NCI-H1092 (cell line): ENCODE measurements at places on chromosomes 7 and 10.

GRCh38 chr7:43076189-43076605 lies 36.2 kb upstream of the HECW1 start:
- DNase-seq, result no peak

- no peak for DNase-seq
Measured at GRCh38 chr10:34444223-34445183, 370.6 kb downstream of the PARD3 start.

DNA sequence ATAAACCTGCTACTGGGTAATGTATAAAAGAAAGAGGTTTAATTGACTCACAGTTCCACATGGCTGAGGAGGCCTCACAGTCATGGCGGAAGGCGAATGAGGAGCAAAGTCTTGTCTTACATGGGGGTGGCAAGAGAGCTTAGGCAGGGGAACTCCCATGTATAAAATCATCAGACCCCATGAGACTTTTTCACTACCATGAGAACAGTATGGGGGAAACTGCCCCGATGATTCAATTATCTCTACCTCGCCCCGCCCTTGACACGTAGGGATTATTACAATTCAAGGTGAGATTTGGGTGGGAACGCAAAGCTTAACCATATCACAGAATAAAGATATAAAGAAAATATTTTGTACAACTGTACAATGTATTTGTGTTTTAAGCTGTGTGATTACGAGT lies 39.4 kb upstream of the PLCE1 start:
- no peak for DNase-seq

DNA sequence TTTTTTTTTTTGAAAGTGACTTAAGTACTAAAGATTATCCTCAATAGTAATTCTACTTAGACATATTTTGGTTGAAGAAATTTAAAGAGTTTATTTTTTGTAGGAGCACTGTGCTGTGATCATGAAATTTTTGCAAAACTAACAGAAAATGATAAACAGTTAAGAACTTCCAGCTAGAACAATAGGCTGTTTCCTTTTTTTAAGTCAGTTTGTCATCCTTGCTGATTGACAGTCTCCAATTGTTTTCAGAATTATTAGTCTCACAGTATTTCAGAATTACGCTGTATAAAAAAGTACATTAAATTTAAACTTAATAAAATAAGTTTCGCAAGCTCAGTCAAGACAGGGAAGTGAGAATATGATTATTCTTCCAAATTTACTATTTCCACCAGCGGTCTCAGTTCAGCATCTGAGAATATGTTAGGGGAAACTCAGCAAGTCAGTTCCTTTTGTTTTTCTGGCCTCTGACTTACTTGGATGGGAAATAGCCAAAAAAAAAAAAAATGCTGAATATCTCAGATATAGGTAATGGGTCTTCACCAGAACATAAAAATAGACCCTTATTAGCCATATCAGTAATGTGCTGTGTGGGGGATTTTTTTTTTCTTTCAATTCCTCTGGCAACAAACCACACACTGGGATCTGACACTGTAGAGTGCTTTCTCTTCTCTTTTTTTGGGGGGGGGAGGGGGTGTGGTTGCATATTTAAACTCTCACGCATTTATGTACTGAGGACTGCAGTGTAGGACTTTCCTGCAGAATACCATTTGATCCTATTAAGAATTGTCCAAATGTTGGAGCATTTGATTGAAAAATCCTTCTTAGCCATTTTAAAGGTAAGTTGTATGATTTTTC lies at the start of gene CD36:
CD36 (plus strand) TSS at position 732 of the 855 bp plus-strand sequence. CDS start 8,099 bp downstream, outside the sequence.
- DNase-seq, result no peak

DNA sequence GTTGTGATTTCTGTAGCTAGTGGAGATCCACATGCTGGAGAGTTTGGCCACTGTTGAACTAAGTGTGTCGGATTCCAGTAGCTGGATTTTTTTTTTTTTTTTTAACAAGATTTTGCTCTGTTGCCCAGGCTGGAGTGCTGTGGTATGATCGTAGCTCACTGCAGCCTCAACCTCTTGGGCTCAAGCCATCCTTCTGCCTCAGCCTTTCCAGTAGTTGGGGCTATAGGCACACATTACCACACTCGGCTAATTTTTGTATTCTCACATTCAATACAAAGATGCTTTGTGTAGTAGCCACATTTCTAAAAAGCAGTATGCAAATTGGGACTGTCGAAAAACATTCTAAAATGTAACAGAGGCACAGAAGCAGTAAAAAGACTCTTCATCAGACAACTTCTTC lies 63.5 kb downstream of the RABGEF1 start:
- DNase-seq, result no peak

GRCh38 chr7:37488163-37488764 lies 39.6 kb upstream of the ELMO1 start:
- DNase-seq, result no peak

DNA sequence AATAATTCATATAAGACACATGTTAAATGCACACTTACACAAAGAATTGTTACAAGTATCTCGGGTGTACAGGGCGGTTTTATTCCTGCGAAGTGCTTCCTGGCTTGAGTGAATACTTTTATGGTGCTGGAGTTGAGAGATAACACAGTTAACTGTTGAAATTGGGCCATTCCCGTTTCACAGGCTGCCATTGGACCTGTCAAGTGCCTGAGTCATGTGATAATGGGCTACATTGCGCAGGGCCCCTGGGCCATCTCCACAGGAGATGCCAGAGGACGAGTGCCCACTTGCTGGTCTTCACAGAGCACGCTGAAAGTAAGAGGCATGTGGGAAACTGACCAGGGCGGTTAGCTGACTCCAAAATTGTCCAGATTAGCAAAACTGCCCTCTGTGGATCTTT lies 4.8 kb downstream of the FBH1 start:
- DNase-seq, result no peak

DNA sequence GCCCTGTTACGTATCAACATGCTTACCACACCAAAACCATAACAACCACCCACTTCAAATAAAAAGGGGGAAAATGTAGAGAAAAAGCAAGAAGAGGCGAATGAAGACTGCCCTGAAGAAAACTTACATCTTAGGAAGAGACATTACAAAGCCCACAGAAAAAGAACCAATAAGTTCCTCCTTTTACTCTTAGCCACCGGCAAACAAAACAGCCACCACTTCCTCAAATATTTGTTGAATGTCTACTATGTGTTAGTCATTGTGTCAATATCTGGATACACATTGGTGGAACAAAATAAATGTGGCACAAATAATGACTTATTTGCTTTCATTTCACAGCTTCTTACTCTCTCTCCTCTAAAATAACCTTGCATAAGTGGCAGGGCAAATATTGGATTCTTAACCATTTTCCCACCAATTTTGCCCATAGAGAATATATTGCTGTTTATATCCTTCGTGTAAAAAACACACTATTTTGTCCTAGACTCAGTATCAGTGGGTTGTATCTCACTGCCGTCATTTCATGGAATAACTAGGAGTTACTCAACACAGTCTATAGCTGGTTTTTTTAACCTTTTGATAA lies 106.8 kb downstream of the ANK3 start:
- no peak for DNase-seq

DNA sequence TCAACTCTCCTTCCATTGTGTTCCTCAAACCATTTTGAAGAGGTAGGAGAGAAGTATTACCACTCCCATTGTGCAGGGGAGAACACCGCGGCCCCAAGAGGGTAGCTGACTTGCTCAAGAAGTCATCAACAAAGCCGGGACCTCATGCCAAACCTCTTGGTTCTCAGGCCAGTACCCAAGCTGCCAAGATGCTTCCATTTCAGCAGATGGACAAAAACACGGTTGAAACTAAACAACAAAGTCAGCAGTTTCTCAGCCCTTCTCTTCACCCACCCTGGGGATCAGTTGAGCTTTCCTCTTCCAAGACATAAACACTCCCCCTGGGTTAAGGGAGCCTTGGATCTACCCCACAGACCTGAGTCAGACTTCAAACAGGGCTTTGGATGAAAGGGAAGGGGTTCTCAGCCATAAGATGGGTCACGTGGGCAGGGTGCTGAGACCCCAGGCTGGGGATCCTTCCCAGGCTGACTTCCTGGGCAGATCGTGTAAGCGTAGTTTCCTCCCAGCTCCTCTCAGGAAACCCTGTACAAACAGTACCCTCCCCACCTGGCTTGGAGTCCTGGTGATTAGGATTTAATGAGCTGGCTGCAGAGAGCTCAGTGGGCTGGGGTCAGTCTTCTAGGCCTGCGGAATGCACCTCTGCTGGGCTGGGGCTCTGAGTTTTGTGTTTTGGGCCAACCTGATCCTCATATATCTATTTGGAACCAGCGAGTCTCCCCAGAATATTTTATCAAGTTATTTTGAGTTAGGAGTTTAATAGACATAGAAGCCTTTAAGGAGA lies 27.3 kb downstream of the EMX2 start:
- no peak for DNase-seq

DNA sequence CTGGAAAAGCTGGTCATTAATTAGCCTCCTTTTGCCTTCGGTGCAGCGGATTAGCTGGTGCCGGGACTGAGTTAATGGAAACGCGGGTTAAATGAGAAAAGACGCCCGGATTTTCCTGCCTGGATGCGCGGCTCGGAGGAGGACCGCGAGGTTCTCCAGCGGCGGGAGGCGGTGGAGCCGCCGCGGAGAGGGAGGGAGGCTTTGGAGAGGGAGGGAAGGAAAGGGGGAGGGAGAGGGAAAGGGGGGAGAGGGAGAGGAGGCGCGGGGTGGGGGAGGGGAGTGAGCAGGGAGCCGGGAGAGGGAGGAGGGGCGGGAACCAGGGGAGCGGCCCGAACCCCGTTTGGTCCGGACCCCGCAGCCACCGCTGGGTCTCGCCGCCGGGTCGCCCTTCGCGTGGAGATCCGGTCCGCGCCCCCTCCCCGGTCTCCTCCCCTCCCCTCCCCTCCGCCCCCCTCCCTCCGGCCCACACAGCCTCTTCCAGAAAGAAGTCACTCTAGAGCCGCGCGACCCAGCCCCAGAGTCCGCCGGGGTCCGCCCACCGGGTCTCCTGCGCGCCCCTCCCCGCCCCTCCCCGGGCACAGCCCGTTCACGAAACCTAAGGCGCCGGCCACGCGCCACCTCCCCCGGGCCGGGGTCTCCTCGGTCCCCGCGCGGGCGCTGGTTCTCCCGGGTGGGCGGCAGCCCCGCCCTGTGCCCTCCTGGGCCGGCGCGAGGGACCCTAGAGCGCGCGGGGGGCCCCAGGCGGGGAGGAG lies 347.5 kb downstream of the DNAJB6 start:
- DNase-seq, result no peak
